ENCODE measurements at places on chromosomes 3 and 15. TPM values are rescaled to one million over a fixed set of nuclear protein-coding genes. Genes with fewer than 3 reads are reported as not detected.

Gene RASGRP1
- 3.1 TPM for total RNA-seq

Gene IGF2BP2
- total RNA-seq = 10.0 TPM

DNA sequence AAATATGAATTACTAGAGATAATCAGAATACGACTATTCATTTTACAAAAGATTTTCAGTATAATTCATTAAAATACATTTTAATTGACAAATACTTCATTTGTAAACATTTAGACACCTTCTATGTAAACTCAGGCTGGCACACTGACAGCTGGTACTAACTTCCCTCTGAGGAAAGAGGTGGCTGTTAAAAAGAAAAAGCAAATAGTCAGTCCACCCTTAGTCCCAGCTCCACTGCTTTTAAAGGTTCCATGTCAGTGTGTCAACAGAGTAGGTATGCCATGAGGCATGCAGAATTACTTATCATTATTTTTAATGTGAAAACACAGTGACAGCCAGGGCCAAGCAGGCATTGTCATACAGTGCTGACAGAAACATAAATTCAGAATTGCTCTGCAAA, 16.1 kb downstream of the TM6SF1 start:
- H3K36me3 ChIP-seq = no peaks in the 10 kb centered on the region
- H3K4me1 ChIP-seq = no peaks in the 10 kb centered on the region
- no peak for DNase-seq
- H3K27ac ChIP-seq = no peak overlapping the region
- H3K27me3 ChIP-seq = no peaks in the 10 kb centered on the region
- no peak overlapping the region for H3K4me3 ChIP-seq

DNA sequence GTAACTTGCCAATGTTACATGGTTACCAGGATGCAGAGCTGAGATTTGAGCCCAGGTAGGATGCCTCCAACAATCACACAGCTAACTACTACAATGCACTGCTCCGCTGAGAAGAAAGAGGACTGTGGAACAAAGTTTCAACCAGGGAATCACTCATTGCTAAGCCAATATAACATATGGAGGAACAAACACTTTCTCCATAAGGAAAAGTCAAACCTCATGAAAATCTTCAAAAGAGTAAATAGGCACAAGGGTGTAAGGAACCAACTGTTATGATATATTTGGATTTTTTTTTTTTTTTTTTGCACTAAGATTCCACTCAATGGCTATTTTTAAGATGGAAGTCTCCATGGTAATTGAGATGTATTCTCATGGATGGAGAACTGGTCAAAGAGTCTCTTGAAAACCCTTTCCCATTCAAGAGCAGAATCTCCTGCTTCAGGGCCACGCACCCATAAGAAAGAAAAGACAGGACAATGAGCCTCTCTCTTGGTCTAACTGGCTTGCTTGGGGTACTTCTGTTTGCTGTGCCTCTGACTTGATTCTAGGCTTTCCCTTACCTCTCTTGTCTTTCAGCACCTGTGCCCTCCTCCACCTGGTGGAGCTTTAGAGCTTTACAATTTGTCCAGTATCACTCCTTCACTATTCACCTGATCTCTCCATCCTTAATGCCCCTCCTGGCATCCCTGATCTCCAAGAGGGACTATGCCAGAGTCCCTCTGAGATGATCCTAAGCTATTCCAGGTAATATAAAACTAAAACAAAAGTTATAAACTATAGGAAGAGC, 252.8 kb downstream of the NTRK3 start:
- DNase-seq = no peak
- peak overlapping the region; percentile 78 for H3K27ac ChIP-seq
- peaks cover 12% of the 10 kb centered on the region for H3K4me1 ChIP-seq
- no peak overlapping the region for H3K4me3 ChIP-seq
- H3K27me3 ChIP-seq = no peaks in the 10 kb centered on the region

GRCh38 chr3:194489736-194490612, 3.2 kb upstream of the ATP13A3 start:
- no peaks in the 10 kb centered on the region for H3K36me3 ChIP-seq
- no peak overlapping the region for H3K4me3 ChIP-seq
- no peaks in the 10 kb centered on the region for H3K4me1 ChIP-seq
- no peaks in the 10 kb centered on the region for H3K27me3 ChIP-seq
- DNase-seq = no peak
